ENCODE measurements at places on chromosomes 11 and 22.

DNA sequence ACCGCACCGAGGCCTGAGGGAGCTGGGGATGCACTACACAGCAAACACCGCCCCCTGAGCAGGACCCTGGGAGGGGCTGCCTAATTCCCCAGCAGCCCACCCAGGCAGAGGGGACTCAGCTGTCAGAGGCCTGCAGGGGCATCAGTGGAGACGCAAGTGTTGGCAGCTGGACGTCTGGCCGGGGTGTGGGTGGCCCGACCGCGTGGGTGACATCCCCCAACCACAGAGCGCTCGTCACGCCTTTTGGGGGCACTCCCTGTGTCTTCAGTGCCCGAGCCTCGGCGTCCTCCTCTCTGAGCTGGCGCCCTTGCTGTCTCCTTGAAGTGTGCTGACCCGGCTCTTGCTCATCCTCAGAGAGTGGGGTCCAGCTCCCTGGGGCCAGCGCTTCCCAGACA is 150.2 kb downstream of the BRD1 start:
- DNase-seq, result no peak

DNA sequence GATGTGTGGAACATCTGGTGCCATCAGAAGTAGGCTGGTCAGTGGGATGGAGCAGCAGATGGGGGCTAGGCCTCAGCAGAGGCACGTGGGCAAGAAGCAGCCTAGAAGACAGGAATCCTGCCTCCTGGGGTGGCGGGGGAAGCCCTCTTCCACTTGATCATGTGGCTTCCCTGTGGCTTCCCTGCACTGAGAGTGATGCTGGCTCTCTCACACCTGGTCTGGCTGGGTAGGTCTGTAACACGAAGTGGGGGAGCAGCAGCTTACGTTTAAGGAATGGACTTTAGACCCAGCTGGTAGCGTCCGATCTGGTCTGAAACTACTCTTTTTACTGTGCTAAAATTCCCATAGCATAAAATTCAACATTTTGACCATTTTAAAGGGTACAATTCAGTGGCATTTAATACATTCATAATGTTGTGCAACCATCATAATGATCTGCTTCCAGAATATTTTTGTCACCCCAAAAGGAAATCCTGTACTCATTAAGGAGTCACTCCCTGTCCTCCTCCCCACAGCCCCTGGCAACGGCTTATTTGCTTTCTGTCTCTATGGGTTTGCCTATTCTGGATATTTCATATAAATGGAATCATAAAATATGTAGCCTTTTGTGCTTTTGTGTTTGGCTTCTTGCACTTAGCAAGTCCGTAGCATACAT is 21.7 kb downstream of the PTPN5 start:
- DNase-seq, result no peak

DNA sequence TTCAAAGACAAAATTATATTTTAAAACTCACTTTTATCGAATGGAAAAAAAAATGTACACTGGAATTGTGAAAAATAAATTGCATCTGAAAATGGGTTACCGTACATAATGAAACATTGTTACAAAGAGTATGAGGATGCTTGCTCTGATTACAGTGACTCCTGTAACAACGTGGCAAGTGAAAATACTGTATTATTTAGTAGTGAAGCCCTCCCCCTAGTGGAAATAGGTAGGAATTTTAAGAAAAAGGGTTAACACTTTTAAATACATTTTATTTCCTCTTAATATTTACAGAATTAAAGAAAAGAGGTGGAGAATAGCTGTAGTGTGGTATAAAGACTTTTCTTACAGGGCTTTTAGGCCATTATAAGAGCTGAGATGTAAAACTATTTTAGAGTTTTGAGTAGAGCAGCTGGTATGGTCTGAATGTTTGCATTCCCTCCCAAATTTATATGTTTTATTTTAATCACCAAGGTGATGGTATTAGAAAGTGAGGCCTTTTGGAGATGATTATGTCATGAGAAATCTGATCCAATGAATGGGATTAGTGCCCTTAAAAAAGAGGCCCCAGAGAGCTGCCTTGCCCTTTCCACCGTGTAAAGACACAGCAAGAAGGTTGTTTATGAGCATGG is 25.2 kb downstream of the FAM76B start:
- DNase-seq, result peak; percentile 58

DNA sequence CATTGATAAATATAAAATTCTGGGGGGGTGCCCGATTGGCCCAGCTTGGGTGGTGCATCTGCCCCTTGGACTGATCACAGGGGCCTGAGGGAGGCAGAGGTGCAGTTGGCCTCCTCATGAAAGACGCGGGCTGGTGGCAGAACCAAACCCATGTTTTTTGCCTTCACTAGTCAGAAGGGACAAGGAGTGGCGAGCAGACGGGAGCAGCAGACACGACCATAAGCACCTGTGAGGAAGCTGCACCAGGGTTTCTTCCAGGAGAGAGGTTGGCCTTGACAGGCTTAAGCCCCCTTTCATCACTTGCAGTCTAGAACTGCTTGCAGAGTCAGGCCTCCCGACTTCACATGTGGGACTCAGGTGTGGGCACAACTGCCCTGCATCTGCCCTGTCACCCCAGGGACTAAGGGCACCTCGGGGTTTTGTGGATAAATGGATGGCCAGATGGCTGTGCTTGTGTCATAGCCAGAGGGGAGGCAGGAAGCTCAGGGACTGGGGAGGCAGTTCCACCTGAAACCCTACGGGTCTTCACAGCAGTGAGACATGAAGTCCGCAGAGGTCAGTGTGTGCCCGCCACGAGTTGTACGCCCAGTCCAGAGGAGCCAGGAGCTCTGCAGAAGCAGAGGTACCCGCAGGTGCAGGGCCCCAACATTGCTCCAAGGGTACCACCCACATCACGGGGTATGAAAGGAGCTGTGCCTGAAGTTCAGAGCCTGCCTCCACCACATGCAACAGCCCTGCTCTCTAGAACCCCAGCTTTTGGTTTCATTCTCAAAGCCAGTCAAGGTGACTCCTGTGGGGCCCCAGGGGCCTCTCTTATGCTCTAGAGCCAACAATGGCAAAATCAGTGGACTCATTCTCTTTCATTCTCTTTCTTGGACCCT is 18.2 kb upstream of the SYT13 start:
- no peak for DNase-seq

DNA sequence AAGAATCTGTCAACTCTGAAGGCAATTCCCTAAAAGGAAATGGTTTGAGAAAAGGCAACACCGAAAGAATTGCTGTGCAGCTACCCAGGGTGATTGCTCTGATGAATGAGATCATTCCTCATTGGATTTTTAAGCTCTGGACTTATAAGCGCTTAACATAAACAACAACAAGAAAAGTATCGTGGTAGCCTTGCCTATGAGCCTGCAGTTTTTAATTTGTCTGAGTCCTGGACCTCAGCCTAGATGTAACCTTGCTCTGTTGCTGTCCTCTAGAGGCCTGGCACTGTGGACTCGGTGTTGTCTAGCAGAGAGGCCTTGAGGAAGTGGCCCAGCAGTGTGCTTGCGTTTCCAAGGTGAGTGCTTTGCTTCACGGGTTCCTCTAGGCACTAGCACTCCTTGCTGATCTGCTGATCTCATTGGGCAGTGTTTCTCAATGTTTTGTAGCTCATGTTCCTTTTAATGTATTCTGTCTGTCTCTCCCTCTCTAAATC is 20.4 kb downstream of the CCDC81 start:
- DNase-seq, result no peak

DNA sequence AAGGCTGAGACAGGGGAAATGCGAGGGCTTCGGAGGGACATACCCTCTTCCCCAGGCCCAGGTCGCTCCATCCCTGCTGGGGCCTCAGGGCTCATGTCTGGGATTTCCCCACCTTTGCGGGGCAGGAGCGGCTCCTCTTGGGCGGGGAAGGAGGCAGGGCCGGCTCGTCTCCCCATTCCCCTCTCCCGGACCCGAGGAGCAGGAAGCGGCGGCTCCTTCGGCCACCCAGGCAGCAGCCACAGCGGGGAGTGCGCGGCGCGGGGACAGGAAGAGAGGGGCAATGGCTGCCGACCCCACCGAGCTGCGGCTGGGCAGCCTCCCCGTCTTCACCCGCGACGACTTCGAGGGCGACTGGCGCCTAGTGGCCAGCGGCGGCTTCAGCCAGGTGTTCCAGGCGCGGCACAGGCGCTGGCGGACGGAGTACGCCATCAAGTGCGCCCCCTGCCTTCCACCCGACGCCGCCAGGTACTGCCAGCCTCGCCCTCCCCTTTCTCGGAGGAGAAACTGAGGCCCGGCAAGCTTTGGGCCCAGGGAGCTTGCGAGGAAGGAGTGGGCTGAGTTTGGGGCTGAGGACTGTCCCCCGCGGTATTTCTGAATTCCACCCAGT is at the start of gene ANKK1:
TSS of gene ANKK1 (plus strand) at position 175 of the 607 bp plus-strand sequence. CDS start at position 281, 106 bp downstream.
- DNase-seq, result no peak
